T-cell (primary cell): ENCODE measurements at places on chromosomes 3 and 15. TPM values are rescaled to one million over a fixed set of nuclear protein-coding genes. Genes with fewer than 3 reads are reported as not detected.

DNA sequence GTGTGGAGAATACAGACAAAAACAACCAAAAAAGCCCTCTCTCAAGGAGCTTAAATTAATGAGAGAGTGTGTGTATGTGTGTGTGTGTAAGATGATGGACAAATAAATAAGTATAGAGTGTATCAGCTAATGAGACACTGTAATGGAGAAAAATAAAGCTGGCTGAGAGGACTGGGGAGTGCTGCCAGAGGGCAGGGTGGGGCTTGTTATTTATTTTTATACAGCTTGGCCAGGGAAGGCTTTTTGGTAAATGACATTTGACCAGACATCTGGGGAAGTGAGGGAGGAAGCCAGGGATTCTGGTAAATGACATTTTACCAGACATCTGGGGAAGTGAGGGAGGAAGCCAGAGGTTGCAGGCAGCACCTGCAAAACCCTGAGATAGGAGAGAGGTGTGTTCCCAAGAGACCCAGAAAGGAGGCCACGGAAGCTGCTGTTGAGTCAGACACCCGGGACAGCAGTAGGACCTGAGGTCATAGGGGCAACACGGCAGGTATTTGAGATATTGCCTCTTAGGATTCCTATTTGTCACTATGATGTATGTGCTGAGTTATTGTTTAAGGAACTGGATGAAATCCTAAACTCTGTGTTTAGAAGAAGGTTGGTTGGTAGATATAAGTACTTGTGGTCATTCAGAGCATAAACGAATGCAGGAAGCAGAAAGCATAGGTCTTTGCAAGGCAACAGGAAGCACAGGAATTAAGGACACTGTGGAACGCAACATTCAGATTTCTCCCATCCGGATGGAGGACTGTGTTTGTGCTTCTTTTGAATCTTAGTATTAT lies 2.7 kb downstream of the SV2B start:
- H3K36me3 ChIP-seq, result no peaks in the 10 kb centered on the region
- no peak for DNase-seq
- H3K27me3 ChIP-seq, result peaks cover 23% of the 10 kb centered on the region
- no peak overlapping the region for H3K4me3 ChIP-seq

- no peaks in the 10 kb centered on the region for H3K4me1 ChIP-seq
- no peak overlapping the region for H3K27ac ChIP-seq
- H3K36me3 ChIP-seq, result no peaks in the 10 kb centered on the region
- H3K4me3 ChIP-seq, result no peak overlapping the region
- no peak for DNase-seq
Observed at GRCh38 chr3:9205345-9206143, 43.9 kb downstream of the SRGAP3 start.

DNA sequence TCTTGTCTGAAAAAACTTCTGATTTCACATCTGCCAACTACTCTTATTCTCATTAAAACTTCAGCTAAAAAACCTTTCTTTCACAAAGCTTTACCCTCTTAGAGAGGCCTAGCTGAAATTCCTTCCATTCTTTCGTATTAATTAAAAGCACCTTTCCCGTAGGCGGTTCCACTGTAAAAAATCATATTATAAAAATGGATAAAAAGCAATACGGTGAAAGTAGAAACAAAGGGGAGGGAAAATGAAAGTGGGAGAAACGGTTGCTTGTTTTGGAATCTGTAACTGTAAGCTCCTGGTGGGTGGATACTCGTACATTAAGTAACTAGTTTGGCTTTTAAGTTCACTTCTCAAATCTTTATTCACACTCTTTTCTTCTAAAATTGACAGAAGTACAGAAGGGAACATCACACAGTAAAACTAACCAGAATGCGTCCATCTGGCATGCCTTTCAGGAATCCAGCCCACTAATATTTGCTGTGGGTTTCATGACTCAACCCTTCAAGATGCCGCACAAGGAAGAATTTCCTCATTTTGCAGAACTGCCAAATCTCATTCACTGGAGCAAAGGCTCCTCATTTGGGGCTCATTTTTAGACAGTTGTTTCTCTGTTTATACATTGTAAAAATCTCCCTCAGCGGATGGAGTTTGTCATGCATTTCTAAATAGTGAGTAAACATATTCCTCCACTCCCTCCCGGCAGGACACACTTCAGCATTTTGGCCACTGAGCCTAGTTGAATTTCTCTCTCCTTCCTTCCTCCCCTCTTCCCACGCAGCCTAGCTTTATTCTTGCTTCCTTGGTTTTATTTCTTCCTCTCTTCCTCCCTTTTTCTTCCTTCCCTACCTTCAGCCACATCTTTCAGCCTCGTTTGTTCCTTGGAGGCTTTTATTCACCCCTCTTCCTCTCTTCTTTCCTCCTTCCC lies 419.5 kb upstream of the NAALADL2 start:
- DNase-seq, result no peak
- no peak overlapping the region for H3K4me3 ChIP-seq
- no peak overlapping the region for H3K27ac ChIP-seq
- no peaks in the 10 kb centered on the region for H3K36me3 ChIP-seq
- H3K27me3 ChIP-seq, result no peaks in the 10 kb centered on the region
- H3K4me1 ChIP-seq, result peaks cover 12% of the 10 kb centered on the region

- H3K4me3 ChIP-seq, result no peak overlapping the region
- no peaks in the 10 kb centered on the region for H3K4me1 ChIP-seq
- DNase-seq, result no peak
- H3K36me3 ChIP-seq, result no peaks in the 10 kb centered on the region
Observed at GRCh38 chr3:34268032-34268709, 469.7 kb downstream of the PDCD6IP start.

DNA sequence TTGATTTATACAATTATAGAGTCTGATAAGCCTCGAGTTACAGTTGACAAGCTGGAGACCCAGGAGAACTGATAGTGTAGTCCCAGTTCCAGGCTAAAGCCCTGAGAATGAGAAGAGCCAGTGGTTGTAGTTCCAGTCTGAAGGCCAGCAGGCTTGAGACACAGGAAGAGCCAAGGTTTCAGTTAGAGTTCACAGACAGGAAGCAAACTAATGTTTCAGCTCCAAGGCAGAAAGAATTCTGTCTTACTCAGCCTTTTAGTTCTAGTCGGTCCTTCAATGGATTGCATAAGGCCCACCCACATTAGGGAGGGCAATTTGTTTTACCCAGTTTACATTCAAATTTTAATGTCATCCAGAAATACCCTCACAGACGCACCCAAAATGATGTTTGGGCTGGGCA lies 102.7 kb downstream of the CDIN1 start:
- H3K36me3 ChIP-seq, result no peaks in the 10 kb centered on the region
- H3K27ac ChIP-seq, result no peak overlapping the region
- no peak overlapping the region for H3K4me3 ChIP-seq
- no peak for DNase-seq

- DNase-seq, result no peak
- H3K36me3 ChIP-seq, result no peaks in the 10 kb centered on the region
- peak overlapping the region; percentile 92 for H3K27ac ChIP-seq
- no peak overlapping the region for H3K4me3 ChIP-seq
Observed at GRCh38 chr3:30625541-30626438, 19.4 kb downstream of the TGFBR2 start.

Gene KCNMB3
- 1.2 TPM for total RNA-seq

Gene SPG11
- 119 TPM for total RNA-seq
